ENCODE measurements at places on chromosomes 5 and 9.

- no peak for DNase-seq
Observed at GRCh38 chr9:22160221-22160620, 151.1 kb upstream of the CDKN2B start.

- DNase-seq = no peak
Observed at GRCh38 chr9:128819716-128820664, 1.7 kb downstream of the ENDOG start.

- DNase-seq = no peak
Observed at GRCh38 chr5:52748590-52748989, 39.1 kb upstream of the ITGA1 start.

DNA sequence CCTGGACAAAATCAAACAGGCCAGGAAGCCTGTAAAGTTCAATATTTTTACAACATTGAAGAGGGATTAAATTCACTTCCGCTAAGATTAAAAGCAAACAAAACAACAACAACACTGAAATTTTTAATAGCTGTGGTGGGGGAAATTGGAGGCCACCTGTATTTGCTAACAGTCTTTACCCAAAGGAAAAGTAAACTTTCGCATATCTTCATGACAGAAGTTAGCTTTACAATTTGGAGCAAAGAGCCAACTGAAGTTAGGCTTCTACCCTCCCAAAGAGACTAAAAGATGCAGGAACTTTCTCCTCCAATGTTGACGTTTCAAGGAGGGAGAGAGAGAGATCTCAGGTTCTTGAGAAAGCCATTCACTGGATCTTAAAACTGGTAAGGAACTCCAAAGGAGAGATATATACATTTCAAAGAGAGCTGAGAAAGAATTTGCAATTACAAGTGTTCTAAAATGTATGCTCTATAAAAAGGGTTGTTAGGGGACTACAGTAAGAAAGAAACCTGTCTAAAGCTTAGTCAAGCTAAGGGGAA lies 349.2 kb upstream of the CDH9 start:
- no peak for DNase-seq

GRCh38 chr9:81490605-81491331 lies 198.6 kb downstream of the TLE1 start:
- DNase-seq = no peak
